Hematopoietic multipotent progenitor cell treated with erythropoietin and hydrocortisone succinate and interleukin-3 and kit ligand, for 6 days (in vitro differentiated cells): ENCODE measurements at places on chromosomes 11 and 22.

DNA sequence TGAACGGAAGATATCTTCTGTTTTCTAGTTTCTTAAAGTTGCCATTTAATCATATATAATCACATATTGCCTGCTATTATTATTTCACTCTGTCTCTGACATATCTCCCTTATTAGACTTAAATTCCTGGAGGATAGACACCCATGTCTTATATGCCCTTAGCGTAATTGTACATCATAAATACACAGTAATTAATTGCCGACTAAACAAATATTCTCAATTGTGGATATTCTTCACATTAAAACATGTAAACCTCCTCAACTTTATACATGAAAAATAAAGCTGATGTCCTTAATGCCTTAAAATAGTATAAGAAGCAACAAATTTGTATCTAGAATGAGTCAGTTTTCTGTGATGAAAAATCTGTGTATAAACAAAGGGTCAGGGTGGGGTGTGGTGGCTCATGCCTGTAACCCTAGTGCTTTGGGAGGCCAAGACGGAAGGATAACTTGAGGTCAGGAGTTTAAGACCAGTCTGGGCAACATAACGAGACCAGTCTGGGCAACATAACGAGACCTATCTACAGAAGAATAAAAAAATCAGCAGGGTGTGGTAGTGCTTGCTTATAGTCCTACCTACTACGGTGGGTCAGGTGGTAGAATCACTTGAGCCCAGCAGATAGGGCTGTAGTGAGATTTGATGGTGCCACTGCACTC is 6.1 kb downstream of the ZDHHC13 start:
- no peak for DNase-seq

DNA sequence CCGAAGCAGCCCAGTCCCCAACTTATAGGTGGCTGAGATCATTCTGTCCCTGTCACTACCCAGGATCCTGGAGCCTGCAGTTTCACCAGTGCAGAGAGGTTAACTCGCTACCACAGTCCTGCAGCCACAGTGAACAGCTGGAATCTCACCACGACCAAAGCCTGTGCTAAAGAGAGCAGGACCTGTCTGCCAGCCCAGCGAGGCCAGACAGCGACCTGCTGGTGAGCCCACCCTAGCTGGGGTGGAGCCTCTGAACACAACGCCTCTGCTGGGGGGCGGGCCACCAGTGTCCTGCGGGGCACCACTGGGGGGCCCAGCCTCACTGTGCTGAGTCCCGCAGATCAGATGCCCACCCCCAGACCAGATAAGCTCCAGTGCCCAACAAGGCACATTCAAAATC is 33.3 kb downstream of the DAGLA start:
- no peak for DNase-seq

DNA sequence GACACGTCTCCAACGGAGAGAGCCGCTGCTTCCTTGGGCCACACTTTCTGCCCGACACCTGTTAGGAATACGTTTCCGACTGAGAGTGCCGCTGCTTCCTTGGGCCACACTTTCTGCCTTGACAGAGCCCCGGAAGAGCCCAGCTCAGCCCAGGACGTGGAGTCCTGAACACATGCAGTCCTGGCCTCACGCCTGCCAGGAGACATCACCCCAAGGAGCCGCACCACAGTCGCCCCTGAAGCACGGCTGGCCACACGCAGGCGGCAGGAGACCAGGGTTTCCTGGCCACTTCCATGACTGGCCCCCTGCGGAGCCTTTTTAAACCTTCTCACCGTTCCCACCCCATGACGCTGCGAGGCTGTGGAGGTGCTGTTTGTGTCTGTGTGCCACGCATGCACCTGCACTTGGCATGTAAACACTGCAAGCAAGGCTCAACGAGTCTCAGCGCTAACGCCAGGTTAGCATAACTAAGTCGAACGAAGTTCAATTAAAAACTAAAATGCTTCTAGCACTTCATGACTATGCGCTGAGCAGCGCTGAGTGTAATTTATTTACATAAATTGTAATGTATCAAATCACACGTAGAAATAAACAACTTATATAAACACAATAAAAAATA is 8.8 kb downstream of the TOLLIP start:
- no peak for DNase-seq

DNA sequence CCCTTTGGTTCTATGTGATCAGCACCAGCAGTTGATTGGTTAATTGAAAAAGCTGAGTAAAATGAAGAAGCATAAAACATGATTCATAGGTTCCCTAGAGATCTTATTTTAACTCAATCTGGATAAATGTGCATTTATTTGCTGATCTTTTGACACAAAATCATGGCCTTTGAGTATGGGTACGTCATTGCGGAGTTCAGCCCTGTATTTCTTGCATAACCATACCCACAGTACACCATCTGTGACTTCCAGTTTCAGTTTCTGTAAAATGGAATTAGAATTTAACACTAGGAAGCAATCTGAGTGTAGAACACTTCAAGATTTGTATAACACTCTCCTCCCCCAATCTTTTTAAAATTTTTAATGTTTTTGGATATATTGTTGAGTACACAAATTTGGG is 358.2 kb downstream of the DDX10 start:
- no peak for DNase-seq

DNA sequence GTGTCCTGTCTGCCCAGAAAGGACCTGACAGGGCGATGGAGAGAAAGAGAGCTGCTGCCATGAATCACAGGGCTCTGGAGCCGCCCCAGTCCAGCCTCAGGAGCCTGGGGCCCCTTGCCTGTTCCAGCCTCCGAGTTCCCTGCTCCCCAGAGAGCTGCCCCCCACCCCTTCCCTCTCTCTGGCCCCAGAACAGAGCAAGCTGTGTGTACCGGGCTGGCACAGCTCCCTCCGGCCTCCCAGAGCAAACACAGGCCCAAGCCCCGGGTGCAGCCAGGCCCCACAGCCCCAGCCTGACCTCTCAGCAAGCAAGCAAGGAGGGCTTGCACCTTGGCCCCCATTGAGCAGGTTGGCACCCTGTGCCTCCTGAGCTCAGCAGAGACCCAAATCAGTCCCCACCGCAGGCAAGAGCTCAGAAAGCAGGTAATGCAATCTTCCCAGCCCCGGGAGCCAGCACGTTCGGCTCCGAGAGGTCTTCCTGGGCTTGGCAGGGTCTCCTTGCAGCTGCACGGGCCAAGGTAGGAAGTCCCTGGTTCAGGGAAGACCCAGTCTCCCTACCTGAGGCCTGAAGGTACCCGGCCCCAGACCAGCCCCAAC is 1.4 kb downstream of the PACSIN3 start:
- DNase-seq = no peak

DNA sequence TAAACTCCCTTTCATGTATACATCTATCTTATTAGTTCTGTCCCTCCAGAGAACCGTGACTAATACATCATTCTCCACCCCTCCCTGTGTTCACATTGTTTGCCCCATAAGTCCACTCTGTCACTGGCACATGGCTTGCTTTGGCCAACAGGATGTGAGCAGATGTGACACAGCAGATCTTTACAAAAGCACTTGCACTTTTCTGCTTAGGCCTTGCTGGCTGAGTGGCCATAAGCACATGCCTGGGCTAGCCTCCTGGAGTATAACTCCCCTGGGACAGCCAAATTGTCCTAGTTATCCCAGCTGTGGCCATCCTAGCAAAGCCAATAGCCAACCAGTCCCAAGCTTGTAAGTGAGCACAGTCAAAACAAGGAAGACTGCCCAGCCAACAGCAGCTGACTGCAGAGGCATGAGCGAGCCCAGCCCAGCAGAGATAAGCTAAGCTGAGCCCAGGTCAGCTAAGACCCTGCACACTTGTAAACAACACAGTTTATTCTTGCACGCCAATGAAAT is 9.7 kb upstream of the RCN1 start:
- DNase-seq = peak; percentile 26

- DNase-seq = no peak
Measured at GRCh38 chr11:94169516-94169915, 40.9 kb downstream of the PANX1 start.

DNA sequence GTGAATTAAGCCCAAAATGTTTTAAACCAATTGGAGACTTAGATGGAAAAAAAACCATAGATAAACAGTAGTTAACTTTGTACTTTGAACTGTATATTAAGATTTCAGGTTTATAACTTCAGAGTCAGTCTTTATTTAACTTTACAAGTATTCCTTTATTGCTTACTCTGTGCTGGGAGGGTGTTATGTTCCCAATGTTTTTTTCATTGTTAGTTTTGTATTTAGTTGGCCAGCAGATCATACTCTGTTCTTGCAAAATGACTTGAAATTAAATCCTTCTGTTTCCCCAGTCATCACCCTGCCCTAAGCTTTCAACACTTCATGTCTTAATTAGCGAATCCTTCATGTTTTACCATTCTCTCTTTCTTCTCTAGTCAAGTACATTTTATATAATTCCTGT is 25.3 kb downstream of the SIK2 start:
- DNase-seq = no peak

DNA sequence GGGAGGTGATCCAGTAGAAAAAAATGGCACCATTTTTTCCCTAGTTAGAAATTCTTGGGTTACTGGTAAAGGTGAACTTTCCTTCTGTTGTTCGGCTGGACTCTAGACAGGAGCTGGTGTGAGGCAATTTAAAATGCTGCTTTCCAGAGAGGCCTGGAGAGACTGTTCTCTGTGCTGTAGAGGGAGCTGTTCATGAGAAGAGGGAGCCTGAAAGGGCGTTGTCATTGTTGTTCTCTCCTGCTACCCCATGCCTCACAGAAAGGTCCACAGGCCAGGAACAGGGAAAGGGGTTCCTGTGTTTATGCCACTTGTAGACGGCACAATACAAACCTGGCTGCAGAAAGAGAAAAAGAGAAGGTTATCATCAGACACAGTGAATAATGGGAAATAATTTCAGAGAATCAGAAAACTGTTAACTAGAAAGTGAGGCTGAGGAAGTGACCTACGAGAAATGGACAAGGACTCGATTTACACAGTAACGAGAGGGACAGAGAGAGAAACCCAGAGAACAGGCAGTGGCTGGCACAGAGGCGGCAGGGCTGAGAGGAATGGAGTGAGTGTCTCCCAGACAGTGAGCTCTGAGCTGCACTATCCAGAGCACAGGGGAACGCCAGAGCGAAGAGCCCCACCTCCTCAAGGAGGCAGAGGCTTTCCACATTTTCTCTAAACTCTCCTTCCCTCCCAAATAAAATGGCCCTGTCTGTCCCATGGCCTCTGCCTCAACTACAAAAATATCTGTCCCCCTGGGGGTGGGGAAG is 109.2 kb downstream of the RRM1 start:
- DNase-seq = peak; percentile 35

- peak; percentile 5 for DNase-seq
Measured at GRCh38 chr11:30585892-30586250, 282 bp downstream of the MPPED2 start.

GRCh38 chr22:27752771-27753170 is 48.8 kb downstream of the MN1 start:
- DNase-seq = no peak

DNA sequence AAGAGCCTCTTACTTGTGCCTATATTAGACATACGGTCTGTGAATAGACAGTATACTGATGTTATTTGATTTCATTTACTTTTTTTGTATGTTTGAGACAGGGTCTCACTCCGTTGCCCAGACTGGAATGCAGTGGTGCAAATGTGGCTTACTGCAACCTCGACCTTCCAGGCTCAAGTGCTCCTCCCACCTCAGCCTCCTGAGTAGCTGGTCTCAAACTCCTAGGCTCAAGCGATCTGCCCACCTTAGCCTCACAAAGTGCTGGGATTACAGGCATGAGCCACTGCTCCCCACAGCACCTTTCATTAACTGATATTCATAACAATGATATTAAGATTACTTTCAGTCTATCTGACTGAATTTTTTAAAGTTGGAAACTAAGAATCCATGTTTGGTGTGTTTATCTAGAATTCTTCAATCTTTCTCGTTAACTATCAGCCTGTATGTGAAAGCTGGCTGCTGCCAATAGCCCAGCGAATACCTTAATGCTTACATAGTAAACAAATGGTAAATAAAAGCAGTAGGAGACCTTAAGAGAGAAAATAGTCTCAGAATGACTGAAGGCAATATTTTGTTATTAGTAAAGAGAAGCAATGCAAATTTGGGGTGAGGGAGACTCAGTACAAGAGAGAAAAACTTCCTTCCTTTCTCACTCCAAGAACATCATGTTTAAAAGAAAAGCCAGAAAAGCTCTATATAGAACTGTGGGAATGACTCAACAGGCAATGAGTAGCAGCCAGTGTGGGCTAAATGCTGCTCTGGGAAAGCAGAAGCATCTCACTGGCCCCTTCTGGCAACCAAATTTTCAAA is 101.9 kb downstream of the MRTFA start:
- DNase-seq = peak; percentile 45

DNA sequence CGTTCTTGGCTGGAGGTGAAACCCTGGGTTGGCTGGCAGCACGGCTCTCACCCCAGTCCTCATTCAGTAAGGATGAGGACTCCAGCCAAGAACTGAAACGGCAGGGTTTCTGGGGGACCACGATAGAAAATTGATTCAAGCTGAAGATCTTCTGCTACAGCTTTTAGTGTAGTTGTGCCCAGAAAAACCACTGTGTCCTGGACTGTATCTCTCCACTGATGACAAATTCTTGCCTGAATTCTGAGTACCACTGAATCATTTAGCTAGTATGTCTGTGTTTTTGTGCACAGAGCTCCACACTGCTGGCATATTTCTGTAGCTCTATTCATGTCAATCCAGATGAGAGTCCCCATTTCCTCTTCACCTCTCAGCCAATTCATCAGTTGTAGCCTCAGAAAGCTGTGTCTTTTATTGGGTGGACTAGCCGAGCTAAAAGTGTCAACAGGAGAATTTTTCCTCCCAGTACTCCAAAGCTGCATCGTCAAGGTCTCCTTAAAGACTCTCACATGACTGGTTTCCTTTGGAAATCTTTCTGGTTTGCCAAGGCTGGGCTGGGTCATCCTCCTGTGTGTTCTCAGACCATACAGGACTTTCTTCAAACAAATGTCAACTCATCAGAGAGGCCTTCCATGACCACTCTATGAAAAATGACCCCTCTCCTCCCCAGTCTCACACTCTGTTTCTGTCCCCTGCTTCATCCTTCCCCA is 144.6 kb downstream of the LDLRAD3 start:
- no peak for DNase-seq

DNA sequence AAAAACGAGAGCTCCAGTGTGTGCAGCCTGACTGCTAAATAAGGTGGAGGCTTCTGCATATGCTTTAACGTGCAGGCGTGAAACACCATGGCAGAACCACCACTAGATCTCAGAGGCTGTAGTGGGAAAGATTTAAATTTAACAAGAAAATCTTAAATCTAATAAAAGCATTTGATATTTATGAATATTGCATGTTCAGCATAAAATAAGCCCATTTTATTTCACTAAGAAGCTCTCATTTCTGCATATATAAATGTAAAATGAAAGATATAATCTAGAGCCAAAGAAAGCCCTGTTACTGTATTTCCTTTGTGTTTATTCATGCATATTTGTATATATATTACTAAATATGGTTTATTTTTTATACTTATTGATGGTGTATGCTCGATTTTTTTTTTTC is 188.3 kb downstream of the DDX10 start:
- no peak for DNase-seq

DNA sequence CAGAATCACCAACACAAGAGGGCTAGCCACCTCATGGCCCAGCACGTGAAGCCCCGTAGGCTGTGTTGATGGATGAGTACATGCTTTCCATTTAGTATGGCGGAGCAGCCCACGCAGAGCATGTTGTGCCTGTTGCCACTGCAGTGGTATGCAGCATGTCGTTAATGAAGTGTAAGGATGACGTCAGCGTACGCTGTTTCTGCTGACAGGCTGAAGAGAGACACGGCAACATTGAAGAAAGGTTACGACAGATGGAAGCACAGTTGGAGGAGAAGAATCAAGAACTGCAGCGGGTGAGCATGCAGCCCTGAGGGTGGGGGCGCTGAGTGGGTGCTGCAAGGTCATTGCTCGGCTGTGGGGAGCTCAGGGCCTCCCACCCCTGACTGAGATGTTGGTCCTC is 62.8 kb downstream of the PPFIA1 start:
- DNase-seq = no peak
